ENCODE measurements at places on chromosomes 13 and 19.

GRCh38 chr19:42254089-42254849 is 659 bp downstream of the ERF start:
- peak; percentile 74 for DNase-seq

DNA sequence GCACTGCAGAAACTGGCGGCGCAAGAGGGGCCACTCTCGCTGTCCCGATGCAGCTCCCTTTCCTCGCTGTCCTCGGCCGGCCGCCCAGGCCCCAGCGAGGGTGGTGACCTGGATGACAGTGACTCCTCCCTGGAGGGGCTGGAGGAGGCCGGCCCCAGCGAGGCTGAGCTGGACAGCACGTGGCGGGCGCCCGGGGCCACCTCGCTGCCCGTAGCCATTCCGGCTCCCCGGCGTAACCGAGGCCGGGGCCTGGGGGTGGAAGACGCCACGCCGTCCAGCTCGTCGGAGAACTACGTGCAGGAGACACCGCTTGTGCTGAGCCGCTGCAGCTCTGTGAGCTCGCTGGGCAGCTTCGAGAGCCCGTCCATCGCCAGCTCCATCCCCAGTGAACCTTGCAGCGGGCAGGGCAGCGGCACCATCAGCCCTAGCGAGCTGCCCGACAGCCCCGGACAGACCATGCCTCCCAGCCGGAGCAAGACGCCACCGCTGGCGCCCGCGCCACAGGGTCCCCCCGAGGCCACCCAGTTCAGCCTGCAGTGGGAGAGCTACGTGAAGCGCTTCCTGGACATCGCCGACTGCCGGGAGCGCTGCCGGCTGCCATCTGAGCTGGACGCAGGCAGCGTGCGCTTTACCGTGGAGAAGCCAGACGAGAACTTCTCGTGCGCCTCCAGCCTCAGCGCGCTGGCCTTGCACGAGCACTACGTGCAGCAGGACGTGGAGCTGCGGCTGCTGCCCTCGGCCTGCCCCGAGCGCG is 12.4 kb downstream of the C19orf25 start:
- DNase-seq = no peak

DNA sequence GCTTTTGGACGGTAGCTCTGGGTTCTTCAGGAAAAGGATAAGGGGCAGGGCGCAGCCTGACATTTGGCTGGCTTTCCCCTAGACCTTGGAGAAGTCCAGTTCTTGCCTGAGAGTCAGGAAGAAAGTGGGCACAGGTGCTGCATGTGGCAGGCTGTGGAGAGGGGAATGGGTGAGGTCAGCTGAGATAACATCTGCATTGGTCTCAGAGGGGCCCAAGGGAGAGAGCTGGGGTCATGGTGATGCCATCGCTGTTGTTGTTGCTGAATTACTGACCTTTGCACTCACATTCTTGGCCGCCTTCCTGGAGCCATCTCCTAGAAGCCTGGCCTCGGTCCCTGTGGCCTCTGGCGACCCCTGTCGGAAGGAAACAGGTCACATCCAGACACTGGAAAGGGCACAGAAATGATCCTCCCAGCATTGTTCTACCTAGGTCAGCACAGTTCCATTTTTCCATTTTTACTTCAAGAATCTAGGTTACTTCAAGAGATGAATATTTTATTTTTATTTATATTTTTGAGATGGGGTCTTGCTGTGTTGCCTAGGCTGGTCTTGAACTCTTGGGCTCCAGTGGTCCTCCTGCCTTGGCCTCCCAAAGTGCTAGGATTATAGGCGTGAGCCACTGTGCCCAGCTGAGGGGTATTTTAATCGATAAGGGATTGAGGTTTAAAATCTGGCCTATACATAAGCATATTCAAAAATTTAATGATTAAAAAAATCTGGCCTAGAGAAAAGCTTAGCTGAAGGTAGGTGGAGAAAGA is 6.5 kb upstream of the LIPE start:
- DNase-seq = peak; percentile 65

- no peak for DNase-seq
Observed at GRCh38 chr13:73288596-73288995, 229.8 kb downstream of the KLF5 start.

DNA sequence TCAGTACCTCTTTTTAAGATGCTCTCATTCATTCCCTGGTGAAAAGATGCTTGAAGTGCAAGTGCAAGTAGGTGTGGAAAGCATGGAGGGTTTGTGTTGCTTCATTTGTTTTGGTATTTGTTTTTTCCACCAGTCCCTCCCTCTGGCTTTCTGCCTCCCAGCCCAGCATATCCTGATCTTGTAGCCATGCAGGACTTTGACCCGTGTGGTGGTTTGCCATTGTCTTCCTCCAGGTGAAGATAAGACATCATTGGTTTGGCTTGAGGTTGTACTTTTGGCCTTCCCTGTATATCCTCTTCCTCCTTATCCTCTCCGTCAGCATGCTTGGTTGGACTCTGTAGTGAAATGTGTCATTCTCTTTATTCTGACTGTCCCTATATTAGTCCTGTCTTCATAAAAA is 9.1 kb downstream of the SPINT2 start:
- DNase-seq = no peak

DNA sequence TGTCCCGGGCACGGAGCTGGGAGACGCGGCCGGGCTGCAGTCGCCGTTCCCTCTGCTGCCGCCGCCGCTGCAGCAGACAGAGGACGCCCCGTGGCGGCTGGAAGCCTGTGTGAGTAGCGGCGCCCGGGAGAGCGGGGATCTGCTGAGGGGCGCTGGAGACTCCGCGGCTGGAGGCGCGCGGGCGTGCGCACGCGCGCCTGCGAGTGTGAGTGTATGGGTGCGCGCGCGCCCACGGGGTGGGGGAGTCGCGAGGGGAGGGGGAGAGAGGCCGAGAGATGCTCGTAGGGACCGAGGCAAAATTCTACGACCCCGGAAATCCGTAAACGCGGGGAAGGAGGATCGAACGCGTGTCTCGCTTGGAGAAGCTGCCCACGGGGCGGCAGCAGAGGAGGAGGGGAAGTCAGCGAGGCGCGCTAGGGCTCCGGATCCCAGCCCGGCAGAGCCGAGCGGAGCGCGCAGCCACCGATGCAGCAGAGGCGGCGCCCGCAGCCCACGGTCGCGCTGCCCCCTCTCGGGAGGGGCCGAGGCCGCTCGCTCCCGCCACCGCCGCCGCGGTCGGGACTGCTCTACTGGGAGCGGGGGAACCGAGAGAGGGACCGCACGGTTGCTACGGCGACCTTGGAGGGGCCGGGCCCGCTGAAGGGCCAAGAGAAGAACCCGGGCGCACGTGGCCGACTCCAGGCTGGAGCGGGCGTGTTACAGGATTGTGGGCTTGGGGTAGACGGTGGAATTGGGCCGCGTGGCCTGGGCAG is at the start of gene ENOX1:
TSS of gene ENOX1 (minus strand) at position 207 of the 752 bp plus-strand sequence.
- peak; percentile 5 for DNase-seq

- DNase-seq = no peak
Observed at GRCh38 chr13:94286581-94286980, 192.9 kb downstream of the DCT start.

GRCh38 chr19:6070720-6071485 is 39.4 kb downstream of the RFX2 start:
- DNase-seq = no peak

DNA sequence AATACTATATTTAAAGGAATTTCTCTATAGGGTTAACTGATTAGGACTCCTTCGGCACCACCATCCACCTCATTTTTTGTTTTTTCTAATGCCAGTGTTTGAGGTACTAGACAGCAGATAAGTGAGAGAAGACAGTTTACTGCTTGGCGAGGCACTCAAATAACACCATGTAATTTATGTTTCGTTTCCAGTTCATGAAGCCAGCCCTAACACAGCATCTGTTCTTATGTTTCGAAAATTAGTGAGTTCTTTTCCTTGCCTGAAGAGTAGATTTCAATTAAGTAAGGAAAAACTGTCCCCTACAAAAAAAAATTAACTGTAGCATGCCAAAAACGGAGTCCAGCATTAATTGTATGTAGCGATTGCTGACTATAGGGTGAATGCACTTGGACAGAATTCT is 409.1 kb downstream of the TBC1D4 start:
- no peak for DNase-seq

GRCh38 chr13:42812316-42812715 is 30.9 kb downstream of the FAM216B start:
- no peak for DNase-seq

DNA sequence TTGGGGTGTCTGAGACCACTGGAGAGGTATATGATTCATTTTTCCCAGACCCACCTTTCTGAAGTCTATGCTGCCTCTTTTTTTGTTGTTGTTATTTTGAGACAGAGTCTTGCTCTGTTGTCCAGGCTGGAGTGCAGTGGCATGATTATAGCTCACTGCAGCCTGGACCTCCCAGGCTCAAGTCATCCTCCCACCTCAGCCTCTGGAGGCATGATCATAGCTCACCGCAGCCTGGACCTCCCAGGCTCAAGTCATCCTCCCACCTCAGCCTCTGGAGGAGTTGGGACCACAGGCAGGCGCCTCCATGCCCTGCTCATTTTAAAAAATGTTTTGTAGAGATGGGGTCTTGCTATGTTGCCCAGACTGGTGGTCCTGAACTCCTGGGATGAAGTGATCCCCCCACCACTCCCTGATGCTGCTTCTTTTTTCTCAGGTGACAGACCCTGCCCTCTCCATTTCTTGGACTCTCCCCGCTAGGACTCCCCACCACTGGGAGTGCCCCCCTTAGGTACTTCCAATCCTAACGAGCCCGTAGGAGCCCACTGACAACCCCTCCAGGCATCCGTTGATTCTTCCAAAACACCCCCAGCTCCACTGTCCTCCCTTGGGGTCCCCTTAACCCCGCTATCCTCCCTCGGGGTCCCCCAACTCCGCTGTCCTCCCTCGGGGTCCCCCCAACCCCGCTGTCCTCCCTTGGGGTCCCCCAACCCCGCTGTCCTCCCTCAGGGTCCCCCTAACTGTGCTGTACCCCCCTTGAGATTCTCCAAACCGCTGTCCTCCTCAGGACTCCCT is 45.4 kb downstream of the ARHGEF18 start:
- no peak for DNase-seq

- no peak for DNase-seq
Observed at GRCh38 chr19:45172611-45173208, 5.3 kb downstream of the TRAPPC6A start.

DNA sequence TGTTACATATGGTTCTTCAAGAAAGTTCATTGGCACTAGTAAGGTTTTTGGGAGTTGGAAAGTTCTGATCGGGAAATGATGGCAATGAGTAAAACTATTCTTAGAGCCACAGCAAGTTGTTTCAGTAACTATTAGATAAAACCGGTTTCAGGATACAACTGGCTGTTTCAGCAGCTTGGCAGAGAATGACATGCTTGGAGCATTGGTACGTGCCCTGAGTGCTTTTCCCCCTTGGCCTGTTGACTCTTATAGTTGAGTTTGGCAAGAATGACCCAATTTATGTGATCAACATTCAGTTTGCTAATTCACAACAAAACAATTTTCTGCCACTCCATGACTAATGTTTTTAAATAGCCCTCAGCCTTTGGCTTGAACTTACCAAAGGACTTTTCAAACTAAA is 10.8 kb upstream of the ZNF491 start:
- DNase-seq = no peak

GRCh38 chr13:28376604-28377003 is 118.3 kb downstream of the FLT1 start:
- DNase-seq = no peak

DNA sequence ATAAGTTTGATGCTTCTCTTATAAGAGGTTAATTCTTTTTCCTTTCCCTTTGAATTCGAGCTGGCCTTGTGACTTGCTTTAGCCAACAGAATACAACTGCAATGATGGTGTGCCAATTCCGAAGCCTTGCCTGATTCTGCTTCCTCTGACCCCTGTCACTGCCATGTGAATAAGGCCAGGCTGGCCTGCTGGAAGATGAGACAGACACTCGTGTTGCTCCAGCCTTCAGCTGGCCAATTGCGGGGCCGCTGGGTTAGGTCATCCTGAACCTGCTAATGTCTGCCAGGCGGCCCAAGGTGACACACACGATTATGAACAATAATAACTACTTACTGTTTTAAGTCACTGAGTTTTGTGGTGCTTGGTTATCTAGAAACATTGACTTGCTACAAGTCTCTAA is 352.0 kb downstream of the MYO16 start:
- DNase-seq = no peak

- DNase-seq = no peak
Observed at GRCh38 chr19:45866400-45867176, 2.5 kb downstream of the FOXA3 start.

GRCh38 chr13:34257966-34258365 is 440.0 kb downstream of the RFC3 start:
- no peak for DNase-seq

GRCh38 chr19:19271828-19272599 is 1.1 kb downstream of the TM6SF2 start:
- DNase-seq = no peak

GRCh38 chr13:72651144-72651543 is 76.3 kb downstream of the MZT1 start:
- DNase-seq = no peak
